ENCODE measurements at places on chromosomes 4 and X.
A peak's percentile ranks its signal among the peaks of the same experiment; 100 is the strongest.

DNA sequence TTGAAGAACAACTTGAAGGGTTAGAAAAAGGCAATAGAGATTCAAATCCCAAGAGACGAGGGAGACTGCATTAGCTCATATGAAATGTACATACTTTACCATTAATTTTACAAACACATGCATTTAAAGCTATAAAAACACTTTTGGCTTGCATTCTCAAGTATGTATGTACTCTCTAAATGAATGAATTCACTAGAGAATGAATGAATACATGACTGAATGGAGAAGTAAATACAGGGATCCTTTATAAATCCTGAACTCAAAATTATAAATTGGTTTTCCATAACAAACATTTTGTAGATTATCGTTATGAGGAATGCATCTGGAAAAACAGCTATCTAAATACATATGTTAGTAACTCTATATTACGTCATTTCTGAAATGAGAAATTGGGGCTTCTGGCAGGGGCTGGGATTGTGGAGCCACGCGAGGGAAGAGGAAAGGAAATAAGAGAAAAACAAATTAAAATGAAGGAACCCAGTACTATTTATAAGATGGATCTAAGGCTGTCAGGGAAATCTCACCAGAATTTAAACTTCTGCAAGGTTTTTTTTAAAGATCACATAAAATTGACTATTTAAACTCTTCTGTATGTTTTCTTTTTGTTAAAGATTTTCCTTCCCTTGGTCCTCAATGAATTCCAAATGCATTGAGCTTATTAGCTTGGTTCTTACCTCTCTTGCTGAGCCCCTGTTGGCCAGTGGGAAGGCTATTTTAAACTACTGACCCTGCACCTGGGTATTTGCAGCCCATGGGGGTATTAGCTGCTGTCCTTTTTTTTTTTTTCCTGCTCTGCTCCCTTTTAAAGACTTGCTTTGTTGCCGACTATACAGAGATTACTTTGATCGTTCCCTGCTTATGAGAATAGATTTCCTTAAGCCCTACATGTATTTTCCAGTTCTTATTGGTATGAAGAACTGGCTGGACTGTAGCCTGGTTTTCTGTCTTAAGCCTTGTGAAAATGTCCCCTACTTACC, 207.8 kb downstream of the ADGRL3 start:
- no peak for DNase-seq

GRCh38 chrX:46796574-46797191, 37.8 kb upstream of the SLC9A7 start:
- DNase-seq, result peak; percentile 29

DNA sequence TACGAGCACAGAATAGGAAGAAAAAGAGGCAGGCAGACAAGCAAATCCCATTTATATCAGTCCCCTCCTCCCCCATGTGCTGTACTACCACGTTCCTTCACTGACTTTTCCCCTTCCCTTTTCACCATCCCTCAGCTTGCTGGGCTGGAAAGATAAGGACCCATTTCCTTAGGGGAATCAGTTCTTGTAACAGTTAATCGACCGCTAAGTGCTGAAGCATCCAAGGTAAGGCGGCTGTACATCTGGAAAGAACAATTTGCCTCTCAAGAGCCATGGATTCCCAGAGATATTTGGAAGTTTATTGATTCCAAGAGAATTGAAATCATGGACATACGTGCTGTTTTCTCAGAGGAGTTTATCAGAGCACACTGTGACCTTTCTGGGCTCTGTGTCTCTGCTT, 1688.0 kb downstream of the STIM2 start:
- DNase-seq, result no peak

DNA sequence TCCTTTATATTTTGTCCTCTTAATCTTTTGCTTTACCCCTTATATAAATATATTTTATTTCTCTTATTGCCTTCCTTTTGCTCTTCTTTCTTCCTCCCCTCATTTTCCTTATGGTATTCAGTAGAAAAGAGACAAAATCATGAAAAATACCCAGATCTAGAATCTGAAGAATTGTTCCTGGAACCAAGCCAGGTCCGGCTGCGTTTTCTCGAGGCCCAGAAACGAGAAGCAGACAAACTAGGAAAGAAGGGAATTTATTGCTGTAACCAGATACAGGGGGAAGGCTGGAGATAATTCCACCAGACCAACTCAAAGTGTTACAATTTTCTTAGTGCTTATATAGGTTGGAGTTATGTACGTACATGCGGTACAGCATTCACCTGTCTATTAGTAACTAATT, 328.7 kb downstream of the GABRG1 start:
- DNase-seq, result no peak

DNA sequence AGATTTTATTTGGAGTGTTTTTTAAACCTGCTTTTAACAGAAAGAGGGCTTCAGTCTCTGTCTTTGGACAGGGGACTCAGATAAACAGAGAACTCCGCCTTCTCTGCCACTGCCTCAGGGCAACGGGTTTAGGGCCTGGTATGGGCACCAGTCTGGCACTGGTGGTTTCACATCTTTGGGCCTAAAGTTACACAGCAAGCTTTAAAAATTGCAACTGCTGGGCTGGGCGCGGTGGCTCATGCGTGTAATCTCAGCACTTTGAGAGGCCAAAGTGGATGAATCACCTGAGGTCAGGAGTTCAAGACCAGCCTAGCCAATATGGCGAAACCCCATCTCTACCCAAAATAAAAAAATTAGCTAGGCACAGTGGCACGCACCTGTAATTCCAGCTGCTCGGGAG, 10.3 kb upstream of the NAT8L start:
- DNase-seq, result no peak

GRCh38 chrX:65595460-65595876, 60.9 kb upstream of the LAS1L start:
- peak; percentile 81 for DNase-seq

- DNase-seq, result no peak
These were observed 317.7 kb upstream of the NOCT start for GRCh38 chr4:138697851-138698250.

DNA sequence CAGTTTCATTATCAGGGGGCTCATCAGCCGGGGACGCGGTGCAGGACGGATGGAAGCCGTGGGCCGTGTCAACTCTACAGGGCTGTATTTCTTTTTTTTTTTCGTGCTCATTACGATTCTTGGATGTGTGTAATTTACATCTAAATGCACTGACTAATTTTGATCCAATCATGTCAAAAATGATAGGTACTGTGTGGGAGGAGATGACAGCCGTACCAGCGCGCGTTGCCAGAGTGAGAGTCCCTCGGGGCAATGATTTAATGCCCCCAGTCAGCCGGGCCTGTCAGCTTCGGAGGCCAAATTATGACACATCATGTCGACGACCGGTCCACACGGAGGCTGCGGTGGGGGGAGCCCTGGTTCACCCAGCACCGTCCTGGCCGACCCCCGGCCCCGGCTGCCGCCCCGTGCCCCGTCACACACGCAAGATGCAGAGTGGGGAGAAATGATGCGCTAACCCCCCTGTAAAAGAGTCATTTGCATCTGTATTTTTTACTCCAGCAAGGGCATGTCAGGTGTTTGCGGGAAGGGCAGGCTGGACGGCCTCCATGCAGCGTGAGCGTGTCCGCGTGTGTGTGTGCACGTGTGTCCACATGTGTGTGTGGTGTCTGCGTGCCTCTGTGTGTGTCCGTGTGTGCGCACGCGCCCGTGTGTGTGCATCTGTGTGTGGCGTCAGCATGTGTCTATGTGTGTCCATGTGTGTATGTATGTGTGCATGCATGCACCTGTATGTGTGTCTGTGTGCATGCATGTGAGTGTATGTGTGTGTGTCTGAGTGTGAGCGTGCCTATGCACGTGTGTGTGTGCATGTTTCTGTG, 74.3 kb upstream of the PPP2R3B start:
- no peak for DNase-seq

DNA sequence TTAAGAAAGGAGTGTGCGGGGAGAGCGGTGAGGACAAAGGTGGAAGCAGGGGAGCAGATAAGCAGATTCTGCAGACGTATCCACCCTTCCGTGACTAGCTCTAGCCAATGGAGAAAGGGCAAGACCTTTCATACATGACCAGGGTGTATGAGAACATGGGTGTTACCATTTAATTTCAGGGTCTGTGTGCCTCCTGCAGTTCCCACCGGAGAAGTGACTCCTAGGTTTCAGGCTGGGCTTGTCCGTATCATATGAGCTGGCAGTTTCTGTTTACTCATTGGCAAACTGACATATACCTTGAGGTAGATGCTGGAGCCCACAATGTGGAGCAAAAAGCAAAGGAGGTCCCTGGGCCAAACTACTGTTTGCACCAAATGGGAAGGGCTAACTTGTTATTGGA, 6.8 kb downstream of the RBM47 start:
- no peak for DNase-seq

DNA sequence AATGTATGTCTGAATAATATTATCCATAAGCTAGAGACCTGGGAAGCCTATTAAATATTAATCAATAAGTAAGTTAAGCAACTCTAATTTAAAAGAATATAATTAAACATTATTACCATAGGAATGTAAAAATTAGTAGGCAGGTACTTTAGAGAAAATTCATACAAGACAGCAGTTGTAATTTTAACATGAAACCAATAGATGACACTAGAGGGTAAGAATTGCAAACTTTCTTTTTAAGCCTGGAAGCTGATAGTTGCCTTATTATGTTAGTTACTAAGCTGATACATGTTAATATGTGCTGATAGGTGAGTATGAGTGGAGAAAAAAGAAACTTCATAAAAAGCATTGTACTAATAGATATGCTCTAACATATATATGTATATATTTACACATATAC, 1157.4 kb downstream of the FAM133A start:
- no peak for DNase-seq

DNA sequence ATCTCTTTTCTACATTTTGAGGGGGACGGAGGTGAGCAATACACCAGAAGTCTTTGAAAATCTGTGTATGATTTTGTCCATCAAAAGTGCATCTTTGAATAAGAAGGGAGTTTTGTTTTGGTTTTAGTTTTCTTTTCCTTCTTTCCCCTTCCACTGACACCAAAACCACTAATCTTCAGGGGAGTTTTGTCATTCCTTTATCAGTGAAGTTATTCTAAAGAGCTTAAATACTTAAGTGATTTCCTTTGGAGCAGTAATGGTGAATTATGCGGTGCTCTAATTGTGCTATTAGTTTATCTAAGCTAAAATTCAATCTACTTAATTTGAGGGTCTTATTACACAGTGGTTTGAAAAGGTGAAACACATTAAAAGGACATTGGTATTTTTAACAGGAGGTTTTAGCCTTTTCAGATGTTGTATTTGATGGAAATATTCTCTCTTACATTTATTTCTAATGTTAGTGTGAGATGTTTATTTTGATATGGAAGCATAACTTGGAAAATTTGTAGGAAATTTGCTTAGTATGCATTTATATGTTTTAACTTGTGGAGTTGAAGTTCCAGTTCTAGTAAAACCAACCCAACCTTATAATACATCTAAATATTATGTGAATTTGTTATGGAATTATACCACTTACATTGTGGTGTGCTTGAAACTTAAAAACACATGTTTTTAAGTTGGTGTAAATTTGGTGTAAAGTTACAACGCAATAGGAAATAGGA, 124.9 kb downstream of the PCDH7 start:
- no peak for DNase-seq

- no peak for DNase-seq
These were observed 1.9 kb downstream of the DMP1 start for GRCh38 chr4:87651941-87652340.

- DNase-seq, result no peak
These were observed 47.6 kb downstream of the USP38 start for GRCh38 chr4:143232277-143232676.

DNA sequence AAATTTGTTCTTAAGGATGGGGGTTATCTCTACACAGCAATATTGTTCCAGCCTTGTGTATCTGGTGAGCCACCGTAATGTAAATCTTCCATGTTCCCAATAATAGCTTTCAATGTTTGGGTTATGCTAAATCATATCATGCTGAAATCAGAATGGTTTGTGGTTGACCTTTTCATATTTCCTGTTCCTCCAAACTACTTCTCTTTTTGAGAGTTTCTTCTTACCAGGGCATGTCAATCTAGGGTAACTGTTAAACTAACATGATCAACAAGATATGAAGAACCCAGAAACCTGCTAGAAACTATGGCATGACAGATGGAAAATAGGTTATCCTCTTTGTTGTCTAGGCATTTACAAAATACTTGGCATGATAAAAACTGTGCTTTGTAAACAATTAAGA, 22.0 kb downstream of the TNMD start:
- no peak for DNase-seq

Data from stimulated activated CD8-positive, alpha-beta memory T cell treated with anti-CD3 and anti-CD28 coated beads, Interleukin-4, amount 100 ng/mL, for 4 hours (primary cell).